ENCODE measurements at places on chromosomes 11 and 22.

DNA sequence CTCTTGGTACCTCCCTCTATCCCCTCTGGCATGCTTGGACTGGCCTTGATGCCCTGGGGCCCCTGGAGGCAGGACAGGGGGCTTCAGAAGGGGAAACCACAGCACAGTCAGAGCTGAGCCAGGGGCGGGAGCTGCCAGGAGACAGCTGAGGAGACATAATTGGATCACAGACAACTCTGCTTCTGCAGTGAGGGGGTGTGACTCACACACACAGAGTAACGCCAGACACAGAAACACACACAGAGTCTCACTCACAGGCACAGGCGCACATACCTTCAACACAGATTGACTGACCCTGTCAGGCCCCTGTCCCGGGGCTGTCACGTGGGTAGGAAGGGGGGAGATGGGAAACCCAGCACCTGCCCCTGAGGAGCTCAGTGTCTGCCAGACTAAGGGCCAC, 20.6 kb downstream of the STARD10 start:
- no peak for DNase-seq

DNA sequence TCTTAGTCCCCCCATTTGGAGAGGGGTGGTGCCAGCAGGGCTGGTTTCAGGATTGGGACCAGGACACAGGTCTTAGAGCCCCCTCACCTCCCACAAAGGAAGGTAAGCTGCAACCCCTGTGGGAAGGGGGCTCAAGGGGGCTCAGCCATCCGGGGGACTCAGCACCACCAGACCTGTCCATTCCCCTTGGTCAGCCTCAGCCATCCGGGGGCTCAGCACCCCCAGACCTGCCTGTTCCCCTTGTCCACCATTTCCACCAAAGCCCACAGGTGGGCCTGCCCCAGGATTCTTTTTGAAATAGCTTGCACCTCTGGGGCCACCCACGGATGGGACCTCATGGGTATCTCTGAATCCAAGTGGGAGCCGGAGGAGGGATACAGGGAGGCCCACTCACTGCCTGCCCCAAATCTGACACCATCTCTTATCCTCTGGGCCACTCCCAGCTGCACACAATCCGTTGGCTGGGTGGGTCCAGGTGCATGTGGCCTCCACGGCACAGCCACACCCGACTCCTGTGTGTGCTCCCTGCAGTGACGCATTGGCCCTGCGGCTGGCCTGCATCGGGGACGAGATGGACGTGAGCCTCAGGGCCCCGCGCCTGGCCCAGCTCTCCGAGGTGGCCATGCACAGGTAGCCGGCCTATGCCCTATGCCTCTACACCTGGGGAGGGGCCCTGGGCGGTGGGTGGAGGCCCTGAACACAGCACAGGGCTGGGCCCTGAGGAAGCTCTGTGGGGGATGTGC, 15.9 kb downstream of the MCAT start:
- DNase-seq = no peak

- DNase-seq = no peak
Observed at GRCh38 chr11:58928107-58928499, 11.2 kb upstream of the GLYATL1 start.

DNA sequence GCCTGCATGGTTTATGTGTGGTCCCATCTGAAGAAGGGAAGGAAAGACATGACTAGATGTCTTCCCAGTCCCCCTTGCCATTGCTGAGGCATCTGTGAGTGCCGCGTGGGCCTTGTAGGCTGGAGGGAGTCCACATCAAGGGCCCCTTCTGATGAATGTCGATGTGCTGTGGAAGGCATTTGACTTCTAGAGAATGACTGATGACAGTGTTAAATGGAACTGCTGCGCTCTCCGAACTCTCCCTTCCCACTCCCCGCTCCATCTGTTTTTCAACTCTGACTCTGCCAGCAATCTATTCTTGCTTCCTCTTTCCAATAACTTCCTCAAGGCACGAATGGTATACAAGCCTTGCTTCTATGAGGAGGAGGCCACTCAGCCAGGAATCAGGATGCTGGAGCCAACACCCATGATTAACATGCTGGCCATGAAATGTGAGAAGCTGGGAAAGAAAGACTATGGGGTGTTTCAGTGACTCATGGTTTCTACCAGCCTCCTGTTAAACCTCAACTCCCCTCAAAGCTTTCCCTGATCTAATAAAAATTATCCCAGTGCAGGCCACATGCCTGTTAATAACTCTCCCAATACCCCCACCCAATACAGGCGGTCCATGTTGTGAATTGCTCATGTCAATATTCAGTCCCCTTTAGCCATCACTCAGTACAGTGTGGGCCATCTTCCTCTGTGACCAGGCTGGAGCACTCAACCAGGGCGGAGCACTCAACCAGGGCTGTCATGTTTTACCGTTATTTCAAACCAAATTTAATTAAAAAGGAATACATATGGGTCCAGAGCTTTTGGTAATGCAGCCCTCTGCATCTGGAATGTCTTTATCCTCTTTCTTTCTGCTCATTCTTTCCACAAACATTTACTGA, 46.4 kb upstream of the TBCEL start:
- no peak for DNase-seq

DNA sequence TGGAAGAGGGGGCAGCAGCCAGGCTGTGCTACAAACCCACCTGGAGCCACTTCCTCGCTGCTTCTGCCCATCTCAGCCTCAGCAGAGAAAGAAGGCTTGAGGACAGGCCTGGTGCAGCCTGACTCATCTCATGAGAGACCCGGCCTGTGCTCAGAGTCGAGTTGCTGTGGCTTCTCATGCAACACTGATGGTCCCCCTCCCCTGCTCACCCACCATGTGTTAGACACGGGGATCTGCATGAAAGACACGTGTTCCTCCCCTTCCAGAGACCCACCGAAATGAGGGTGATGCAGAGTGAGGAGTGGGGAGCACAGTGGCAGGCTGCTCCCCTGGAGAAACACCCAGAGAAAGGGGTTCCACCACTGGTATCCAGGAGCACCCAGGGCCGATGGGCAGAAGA, 15.0 kb downstream of the RTN4R start:
- no peak for DNase-seq

DNA sequence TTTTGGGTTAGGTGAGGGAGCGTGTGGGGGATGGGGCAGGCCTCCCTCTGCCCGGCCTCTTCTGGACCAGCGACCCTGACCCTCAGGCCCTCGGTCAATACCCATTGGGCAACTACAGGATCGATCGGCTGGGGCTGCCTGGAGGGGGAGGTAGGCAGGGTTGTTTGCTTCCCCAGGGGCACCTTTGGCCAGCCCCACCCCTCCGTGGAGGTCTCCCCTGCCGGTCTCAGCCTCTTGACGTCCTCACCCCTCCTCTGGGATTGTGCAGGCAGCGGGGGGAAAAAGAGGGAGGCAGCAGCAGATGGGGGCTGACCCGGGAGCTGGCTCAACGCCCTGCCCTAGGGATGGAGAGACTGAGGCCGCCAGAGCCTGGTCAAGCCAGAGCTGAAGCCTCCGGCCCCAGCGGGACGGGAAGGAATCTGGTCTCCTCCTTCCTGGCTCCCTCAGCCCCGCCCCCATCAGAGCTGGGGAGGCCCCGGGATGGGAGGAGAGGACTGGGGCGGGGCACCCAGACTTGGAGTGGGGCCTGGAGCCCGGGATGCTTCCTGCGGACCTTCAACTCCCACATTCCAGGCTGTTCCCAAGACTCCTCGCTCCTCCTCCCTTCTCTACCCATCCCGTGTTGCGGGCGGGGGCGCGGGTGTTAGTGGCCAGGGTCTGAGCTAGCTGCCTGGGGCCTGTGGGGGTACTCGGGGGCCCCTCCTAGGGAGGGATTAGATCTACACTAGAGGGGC, 14.4 kb upstream of the CDC42EP1 start:
- DNase-seq = no peak

GRCh38 chr11:112734207-112734606, 227.0 kb upstream of the NCAM1 start:
- no peak for DNase-seq

- no peak for DNase-seq
Observed at GRCh38 chr22:44898236-44898635, 111.6 kb downstream of the PHF21B start.

DNA sequence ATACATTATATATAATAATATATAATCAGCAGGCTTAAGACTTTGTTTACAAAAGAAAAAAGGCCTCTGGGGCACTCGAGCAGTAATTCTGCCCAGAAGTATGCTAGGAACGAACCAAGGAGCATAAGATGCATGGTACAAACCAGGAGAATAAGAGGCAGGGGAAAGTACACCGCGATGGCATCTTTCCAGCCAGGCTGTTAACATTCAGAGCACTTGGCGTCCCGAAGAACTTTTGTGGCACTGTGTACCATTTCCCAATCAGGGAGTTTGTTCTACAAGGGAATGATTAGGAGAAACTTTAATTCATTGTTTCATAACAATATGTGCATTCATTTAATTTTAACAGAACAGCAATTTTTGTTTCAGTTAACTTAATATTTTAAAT, 125.1 kb downstream of the WT1 start:
- no peak for DNase-seq

DNA sequence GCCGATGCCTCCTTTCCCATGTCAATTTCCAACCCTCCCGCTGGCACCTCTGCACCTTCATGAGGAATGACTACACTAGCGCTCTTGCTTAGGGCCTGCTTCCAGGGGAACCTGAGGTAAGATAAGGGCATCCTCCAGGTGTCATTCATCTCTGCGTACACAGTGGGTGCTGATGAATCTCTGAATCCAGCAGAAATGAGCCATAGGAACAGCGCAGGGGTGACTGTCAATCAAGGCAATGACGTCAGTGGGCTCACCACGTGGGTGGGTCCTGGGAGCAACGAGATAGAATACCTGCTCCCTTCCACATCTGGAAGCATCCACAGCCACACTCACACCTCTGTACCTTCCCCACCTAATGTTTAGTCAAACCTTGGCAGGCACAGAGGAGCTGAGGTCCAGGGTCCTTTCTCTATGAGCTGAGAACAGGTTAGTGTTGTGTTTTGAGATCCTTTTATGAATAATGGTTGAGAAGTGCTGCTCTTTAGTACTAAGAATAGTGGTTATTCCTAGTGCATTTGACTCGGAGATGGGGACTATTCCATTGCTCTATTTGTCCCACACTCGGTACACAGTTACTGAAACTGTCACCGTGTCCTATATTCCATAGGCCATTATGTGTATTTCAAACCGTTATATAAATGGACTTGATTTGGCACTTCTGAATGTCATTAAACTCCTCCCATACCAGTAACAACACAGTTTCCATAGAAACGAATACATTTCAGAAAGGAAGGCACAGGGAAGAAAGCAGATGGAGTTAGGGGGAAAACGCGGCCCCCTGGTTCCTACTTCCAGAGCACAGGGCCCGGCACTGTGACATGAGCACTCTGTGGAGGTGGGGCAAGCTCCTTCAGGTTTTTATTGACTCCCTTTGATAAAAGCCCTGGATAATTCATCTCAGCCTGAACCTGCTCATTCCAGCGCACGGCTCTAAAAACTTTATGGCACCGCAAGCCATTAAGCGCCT, 193.4 kb downstream of the ST3GAL4 start:
- no peak for DNase-seq

GRCh38 chr11:105432241-105432995, 177.5 kb upstream of the GRIA4 start:
- no peak for DNase-seq

DNA sequence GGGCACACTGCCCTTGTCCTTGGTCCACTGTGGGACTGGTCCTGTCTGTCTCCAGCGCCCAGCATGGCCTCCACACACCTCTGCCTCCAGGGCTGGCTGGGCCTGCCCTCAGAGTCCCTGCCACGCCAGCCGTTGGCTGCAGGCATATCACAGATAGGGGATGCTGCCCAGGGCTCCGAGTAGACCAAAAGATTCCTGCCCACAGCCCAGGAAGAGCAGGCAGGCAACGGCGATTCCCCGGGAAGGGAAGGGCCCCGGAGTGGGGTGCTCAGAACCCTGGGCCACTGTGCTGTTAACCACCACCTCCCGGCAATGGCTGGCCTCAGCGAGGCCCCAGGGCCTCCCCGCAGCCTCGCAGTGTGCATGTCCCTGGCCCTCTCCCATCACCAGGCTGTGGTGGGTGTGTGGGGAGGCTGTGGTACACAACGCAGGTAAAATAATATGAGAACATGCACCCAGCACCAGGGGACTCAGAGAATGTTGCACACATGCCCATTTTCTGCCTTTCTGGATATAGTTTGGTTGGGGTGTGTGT, 2.2 kb downstream of the IFITM5 start:
- DNase-seq = no peak

DNA sequence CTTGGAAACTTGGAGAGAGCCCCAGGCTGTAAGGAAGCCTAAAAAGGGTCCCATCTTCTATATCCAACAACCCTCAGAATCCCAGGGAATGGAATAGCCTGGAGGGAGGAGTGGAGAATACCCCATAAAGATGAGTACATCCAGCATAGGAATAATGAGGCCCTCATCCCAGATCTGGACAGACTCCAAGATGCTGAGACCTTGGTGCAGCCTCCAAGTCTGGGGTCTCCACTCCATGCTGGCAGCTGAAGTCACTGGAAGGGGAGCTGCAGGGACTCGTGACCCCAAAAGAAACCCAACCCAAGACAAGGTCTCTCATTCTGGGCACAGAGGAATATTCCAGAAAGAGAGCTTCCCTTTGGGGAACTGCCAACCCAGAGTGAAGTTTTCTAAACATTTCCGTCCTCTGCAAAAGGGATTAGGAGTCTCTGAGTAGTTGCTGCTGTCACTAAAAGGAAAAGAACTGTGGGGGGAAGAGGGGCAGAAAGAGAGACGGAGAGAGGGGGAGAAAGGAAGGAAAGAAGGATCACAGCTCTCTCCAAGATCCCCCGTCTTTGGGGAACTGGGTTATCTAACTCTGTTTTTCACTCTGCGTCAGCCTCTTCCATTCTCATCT, 589 bp downstream of the SCGB1A1 start:
- no peak for DNase-seq

- no peak for DNase-seq
Observed at GRCh38 chr11:86722006-86722405, 49.6 kb upstream of the ME3 start.

- no peak for DNase-seq
Observed at GRCh38 chr22:29117799-29118477, 45.1 kb downstream of the KREMEN1 start.

DNA sequence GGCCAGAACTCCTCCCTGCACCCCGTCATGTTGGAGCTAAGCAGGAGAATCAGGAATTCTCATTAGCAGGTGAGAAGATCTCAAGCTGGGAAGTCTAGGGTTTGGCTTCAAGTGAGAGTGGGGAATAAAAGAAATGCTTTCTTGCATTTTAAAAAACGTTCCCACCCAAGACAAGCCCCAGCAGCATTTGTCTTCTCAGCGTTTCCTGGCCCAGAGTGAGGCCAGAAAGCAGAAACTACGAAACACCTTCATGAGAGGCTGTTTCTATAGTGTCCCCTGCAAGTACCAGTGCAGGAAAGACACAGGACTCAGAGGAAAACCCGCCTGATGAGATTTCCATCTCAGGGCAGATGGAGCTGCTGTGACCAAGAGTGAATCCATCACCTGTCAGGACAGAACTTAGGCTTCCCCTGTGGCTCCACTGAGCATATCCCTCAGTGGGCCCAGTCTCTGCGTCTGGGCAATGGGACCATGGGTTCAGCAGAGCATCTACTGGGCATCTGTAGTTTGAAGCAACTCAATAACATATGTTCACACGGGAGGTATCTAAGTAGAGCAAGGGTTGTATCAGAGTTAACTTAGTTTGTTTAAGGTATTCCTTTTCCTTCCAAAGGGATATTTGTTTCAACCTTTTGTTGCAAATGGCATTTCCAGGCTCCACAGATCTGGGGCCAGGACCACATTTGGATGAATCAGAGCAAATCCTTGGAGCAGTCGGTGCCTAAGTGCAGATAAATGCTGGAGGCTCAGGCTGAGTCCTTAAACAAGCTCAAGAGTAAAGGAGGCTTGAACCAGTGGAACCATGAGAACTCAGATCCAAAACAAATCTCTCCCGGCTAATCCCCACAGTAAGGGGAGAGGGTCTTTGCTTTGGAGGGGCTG, 548.3 kb downstream of the MIAT start:
- no peak for DNase-seq

GRCh38 chr22:44915441-44915840, 94.4 kb downstream of the PHF21B start:
- DNase-seq = no peak

GRCh38 chr22:19466126-19466716, 12.8 kb downstream of the UFD1 start:
- DNase-seq = no peak

All from cortex of kidney (tissue), 1 donor.